M059J (cell line): ENCODE measurements at places on chromosomes 13 and 19.

DNA sequence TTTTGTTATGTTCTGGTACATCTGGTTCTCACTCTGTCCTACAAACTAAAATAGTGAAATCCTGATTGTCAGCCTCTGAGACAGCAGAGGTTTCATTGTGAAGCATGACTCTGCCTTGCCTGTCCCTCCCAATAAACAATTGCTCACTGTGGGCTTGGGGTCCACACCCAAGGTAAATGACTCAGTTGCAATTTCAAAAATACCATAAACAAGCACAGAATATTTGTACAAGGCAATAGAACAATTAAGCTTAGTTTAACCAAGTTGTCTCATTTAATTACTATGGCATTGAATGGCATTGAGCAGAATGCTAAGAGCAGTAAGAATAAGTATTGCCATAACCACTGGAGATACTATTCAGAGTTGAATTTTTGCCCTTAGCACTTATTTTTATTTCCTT lies 353.6 kb downstream of the SPRY2 start:
- peak; percentile 49 for DNase-seq

- DNase-seq, result no peak
Observed at GRCh38 chr19:3413796-3414327, 47.5 kb downstream of the NFIC start.

DNA sequence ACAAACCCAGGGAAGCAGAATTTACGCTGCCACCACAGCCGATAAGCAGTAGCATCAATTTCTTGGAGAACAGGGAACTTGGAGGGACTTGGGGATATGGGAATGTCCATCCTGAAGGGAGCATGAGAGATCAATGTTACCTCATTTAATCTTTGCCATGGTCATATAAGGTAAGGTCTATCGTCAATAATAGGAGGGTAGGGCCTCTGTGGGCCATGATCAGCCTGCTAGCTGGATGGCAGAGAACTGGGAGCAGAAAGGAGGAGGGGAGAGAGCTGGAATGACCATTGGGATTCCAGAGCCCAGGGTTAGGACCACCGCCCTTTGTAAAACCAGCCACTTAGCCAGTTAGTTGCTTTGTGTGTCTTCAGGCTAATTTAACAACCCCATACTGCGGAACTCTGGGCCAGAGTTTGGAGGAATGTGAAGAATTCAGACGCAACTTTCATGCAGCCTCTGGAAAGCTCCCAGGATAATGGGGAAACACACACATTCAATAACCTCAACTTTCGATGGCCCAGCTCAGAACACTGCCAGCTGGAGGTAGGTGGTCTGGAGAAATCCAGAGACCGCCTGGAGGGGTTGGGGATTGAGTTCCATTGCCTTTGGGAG lies 40.3 kb downstream of the ZNF557 start:
- no peak for DNase-seq

DNA sequence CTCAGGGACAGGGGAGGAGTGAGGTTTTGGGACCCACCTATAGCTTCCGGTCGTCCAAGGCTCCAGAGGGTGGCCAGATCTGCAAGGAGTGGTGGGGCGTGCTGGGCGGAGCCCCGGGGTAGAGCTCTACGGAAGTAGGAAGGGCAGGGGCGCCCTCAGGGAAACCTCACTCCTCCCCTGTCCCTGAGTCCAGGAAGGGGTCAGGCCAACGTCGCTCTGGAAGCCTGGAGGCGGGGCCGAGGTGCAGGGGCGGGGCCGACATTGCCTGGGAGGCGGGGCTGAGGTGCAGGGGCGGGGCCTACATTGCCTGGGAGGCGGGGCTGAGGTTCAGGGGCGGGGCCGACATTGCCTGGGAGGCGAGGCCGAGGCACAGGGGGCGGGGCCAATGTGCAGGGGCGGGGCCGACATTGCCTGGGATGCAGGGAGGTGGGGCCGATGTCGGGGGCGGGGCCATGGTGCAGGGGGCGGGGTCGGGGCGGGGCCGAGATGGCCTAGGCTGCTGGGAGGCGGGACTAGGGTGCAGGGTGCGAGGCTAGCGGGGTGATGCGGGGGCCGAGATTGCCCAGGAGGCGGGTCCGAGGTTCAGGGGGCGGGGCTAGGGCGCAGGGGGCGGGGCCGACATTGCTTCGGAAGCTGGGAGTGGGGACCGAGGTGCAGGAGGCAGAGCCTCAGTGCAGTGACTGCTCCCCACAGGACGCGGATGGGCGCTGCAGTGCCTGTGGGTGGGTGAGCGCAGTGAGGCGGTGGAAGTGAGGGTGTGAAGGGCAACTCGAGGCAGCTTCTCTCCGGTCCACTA lies 4.9 kb upstream of the PALM start:
- DNase-seq, result no peak

DNA sequence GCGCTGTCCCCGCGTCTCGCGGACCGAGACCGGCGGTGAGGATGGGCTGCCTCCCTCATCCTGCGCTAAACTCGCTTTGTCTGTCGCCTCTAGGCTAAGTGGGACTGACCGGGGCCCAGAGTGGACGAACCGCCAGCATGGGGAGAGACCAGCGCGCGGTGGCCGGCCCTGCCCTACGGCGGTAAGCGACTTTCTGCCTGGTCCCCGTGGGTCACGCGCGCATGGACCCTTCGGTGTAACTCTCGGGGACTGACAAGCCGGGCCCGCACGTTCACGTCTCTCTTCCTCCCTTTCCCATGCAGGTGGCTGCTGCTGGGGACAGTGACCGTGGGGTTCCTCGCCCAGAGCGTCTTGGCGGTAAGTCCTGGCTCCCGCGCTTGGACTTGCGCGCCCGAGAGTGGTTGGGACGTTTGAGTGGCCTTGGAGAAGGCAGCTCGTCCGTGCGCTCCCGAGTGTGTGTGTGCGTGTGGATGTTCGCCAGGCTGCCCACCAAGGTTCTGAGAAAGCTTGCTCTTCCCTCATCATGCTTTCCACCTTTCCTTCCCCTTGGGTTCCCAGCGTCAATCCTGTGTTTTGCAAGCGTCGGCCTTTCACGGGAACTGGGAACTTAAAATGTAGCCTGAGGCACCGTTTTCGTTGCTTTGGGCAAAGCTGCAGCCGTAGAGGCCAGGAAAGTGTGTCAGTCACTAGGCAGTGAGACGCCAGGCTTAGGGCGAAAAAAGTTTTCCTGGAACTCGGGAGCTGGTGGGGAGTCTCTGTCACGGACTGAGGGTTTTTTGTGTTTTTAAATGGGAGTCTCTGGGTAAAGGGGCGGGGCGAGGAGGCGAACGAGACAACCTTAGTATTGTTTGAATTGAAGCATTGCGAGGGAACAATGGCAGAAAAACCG lies 927 bp downstream of the COL4A2 start:
- DNase-seq, result peak; percentile 69

GRCh38 chr13:64900039-64900438 lies 2330.1 kb downstream of the PCDH9 start:
- DNase-seq, result no peak

DNA sequence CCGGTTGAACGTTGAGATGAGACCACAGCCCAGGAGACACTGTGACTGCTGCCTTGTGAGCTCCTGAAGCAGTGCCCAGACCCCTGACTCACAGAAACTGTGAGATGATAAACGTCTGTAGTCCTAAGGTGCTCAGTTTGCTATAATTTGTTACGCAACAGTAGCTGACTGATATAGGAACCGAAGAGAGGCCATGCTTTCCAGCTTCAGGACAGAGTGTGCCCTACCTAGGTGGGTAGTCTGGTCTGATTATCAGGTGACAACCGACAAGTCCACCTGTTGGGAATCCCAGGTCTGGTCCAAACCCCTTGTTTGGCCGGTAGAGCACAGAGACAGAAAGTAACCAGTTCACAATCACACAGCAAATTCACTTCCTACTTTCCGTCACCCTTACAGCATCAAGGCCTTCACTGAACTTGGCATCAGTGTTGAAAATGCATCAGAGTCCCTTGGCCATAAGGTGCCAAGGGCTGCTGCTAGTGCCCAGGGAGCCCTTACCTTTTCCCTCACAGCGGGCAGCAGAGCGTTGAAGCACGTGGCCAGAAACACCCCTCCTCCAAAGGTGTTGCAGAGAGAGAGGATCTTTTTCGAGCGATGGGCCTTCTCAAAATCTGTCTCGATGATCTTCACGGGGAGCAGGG lies 3.1 kb downstream of the SLC39A3 start:
- no peak for DNase-seq

GRCh38 chr13:71870100-71870499 lies 3.1 kb upstream of the DACH1 start:
- DNase-seq, result no peak

GRCh38 chr13:101942535-101943157 lies 459.2 kb downstream of the FGF14 start:
- DNase-seq, result no peak

DNA sequence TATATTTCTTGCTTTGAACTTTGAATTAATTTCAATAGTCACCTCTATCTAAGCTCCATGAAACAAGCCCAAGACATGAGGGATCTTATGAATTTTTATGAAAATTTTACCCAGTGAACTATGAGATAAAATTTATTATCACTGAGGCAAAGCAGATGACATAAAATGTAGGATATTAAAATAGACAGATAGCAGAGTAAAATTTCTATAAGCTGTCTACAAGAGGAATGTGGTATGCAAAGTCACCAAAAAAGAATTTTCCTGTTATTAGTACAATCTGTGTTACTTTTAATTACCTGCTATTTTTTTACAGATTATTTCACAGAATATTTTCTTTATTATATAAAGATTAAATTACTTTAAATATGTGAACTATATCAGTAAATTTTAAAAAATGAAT lies 2312.6 kb downstream of the PCDH9 start:
- DNase-seq, result no peak

GRCh38 chr13:67283637-67284036 lies 53.5 kb upstream of the PCDH9 start:
- no peak for DNase-seq

DNA sequence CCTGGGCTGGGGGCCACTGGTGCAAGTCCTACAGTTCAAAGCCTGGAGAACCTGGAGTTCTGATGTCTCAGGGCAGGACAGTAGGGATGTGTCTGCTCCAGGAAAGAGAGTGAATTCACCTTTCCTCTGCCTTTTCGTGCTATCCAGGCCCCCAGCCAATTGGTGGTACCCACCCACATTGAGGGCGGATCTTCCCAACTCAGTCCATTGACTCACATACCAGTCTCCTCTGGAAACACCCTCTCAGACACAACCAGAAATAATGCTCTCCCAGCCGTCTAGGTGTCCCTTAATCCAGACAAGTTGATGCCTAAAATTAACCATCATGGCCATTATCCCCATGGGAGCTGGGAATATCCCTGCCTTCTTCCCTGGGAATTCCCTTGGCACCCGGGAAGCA lies 38.8 kb upstream of the CHST8 start:
- DNase-seq, result no peak

- DNase-seq, result no peak
Observed at GRCh38 chr13:51457086-51457815, 4.4 kb upstream of the INTS6 start.

DNA sequence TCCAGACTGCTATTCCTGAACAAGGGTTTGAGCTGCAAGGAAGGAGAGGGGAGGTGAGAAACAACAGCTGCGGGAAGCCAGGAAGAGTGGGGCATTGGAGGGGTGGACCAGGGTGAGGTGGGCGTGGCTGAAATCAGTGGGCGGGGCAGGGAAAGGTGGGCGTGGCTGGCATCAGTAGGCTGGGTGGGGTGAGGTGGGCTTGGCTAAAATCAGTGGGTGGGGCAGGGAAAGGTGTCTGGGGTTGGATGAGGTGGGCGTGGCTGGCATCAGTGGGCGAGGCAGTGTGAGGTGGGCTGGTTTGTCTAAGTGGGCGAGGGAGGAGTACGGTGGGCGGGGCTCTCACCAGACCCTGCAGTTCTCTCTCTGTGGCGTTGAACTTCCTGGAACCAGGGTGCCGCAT lies 87.6 kb downstream of the MUC16 start:
- DNase-seq, result no peak

- no peak for DNase-seq
Observed at GRCh38 chr13:29561918-29562317, 33.6 kb downstream of the SLC7A1 start.

GRCh38 chr19:12800923-12801465 lies 606 bp downstream of the PRDX2 start:
- DNase-seq, result no peak

GRCh38 chr13:67200183-67200582 lies 30.0 kb downstream of the PCDH9 start:
- no peak for DNase-seq

GRCh38 chr13:77637588-77637987 lies 59.9 kb upstream of the SLAIN1 start:
- no peak for DNase-seq

GRCh38 chr13:85597790-85598500 lies 201.3 kb downstream of the SLITRK6 start:
- peak; percentile 11 for DNase-seq

- DNase-seq, result no peak
Observed at GRCh38 chr13:88937384-88937783, 1266.2 kb downstream of the SLITRK5 start.

DNA sequence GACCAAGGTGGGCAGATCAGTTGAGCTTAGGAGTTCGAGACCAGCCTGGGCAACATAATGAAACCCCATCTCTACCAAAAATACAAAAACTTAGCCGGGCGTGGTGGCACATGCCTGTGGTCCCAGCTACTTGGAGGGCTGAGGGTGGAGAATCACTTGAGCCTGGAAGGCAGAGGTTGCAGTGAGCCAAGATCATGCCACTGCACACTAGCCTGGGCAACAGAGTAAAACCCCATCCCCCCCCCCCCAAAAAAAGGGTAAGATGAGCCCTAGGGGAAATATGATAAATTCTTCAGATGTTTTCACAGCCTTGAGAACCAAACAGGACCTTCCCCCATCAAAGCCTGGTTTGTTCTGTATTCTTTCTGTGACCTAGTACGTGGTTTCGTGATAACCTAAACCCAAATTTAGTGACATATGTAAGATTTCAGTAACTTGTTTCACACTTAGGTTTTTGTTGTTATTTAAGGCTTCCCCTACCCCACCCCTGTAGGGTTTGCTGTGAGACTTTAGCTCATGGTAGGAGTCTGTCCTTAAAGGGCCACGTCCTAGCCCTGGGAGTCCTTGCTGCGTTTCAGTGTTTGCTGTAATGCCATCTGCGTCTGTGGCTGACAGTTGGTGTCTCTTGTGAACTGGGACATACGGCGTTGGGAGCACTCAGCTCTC lies 49.6 kb downstream of the MYO9B start:
- peak; percentile 43 for DNase-seq

GRCh38 chr13:109748677-109749076 lies 37.7 kb downstream of the IRS2 start:
- no peak for DNase-seq

GRCh38 chr13:99393791-99394735 lies 86.9 kb upstream of the GPR183 start:
- no peak for DNase-seq

DNA sequence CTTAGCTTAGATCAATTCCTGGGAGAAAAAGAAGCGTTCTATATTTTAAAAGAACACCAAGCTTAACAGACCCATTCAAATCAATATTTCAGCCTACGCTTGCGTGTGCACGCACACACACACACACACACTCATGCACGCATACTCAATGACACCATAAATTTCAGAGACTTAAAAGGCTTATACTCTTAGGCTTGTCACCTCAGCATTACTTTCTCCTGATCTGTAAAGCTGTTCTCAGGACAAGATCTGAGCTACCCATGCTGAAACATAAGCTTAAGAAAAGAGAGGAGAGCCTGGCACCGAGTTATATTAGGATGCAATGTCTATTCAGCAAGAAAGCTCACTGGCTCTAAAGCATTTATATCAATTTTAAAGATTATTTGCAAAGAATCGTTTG lies 368.5 kb downstream of the FGF14 start:
- DNase-seq, result no peak
